ENCODE measurements at places on chromosomes 2 and 18.

DNA sequence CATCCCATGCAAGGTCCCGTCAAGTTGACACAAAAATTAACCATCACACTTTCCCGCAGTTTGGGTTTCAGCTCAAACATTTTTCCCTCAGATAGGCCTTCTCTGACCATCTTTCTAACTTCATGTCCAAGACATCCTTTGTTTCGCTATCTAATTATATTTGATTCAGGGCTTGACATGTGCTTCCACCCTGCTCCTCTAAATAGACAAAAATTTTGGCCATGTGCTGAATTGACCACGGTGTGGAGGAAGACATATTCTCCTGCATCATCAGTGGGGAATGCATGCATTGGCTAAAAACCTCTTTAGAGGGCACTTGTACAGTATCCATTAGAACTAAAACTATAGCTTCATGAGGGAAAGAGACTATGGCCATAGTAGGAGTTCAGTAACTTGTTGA, 81.2 kb downstream of the PLCL1 start:
- DNase-seq, result no peak

DNA sequence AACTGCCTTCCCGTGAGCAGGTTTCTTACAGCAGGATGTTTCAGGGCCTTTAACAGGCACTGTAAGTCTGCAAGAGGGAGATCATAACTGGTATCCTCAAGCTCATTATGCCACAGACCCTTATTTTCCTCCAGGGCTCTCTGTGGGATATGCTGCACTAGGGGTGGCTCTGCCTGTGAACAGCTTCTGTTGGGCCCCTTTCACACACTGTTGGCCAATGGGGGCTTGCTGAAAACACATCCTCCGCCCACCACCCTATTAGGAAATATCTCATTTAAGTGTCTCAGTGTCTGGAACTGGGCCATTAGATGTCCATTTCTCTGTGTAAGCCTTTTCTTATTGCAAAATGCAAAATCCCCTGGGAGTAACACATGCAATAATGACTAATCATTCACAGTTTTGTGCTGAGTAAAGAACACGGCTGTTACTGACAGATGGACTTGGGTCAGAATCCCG, 414.3 kb upstream of the HS6ST1 start:
- DNase-seq, result no peak

DNA sequence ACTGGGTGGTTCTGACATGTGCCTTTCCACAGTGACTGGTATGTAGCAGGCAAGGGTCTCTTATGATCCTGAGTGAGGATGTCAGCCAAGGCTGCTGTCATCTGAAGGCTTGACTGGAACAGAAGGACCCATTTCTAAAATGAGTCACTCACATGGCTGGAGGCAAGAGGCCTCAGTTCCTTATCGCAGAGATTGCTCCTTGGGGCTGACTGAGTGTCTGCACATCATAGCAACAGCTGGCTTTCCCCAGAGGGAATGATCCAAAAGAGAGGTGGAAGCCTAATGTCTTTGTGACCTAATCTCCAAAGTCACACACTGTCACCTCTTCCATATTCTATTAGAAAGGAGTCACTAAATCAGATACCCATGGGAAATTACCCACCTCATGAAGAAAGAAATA, 114.0 kb downstream of the NEDD4L start:
- no peak for DNase-seq

GRCh38 chr18:75363446-75364225, 63.9 kb downstream of the SMIM21 start:
- no peak for DNase-seq

- DNase-seq, result no peak
These were observed 52.2 kb downstream of the C1QL2 start for GRCh38 chr2:119106301-119106897.

DNA sequence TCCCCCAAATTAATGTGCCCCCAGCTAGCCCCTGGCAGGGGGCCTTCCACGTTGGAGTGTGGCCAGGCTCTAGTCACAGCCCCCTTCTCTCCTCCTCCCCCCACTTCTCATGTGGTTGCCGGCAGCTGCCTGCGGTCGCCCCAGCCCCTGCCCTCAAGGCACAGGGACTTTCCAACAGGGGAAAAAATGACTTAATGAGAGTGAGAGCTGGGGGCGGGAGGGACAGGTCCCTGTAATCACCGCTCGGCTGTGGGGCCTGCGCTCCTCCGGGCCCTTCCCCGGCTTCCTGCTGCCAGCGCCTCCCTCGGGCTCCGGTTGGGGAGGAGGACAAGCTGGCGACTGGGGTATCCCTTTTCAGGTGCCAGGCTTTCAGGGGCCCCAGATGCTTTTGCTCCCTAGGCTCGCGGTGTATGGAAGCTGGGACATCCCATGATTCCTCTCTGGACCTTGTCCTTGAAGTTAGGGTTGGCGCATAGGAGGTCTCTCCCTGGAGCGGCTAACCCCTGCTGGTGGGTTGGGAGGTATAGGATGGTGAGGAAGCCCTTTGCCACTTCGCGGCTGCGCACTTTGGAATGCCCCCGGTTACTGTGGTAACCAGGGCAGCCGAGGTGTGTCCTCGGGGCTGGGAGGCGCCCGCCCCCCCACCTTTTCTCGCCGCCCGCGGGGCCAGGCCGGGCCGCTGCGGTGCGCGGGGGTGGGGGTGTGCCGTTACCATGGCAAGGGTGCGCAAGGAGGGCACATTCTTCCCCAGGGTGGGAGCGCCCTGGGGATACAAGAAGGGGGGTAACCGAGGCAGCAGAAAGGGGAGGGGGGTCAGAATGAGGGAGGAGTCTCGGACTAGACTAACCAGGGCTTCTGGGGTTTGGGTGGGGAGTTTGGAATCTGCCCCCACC, 16.1 kb downstream of the WNT10A start:
- DNase-seq, result peak; percentile 61

GRCh38 chr18:79772108-79772864, 25.5 kb upstream of the KCNG2 start:
- no peak for DNase-seq

GRCh38 chr2:209208211-209208610, 215.6 kb upstream of the MAP2 start:
- no peak for DNase-seq

- no peak for DNase-seq
These were observed 617 bp downstream of the FOSL2 start for GRCh38 chr2:28393114-28393836.

DNA sequence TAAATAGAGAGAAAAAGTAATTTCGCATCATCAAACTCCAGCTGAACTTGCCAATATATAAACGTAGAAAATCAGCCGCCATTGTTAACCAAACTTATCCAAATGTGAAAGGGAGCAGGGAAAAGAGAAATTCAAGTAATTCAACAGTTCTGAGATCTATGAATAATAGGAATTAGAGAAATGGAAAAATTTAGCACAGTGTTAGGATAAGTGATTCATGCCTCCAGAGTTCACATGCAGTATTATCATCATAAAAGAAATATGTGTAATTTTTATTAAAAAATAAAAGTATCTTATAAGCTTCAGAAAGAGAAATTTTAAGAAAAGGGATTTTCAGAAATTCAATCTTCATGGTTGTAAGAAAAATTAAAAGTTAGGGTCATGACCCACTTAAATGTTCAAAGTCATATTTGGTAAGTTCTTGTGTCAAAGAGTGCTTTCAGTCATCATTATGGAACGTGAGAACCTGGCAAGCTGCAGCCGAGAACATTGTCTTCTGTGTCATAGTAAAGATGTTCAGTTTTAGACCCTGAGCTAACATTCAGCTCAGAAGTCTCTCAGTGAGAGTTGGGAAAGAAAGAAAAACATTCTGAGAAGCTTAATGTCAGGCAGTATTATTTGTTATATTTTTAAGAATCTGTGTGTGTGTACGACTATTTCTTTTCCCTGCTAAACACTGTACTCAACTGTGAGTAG, 414.3 kb upstream of the RGPD4 start:
- no peak for DNase-seq

GRCh38 chr2:85257359-85257969, 70.3 kb downstream of the TGOLN2 start:
- DNase-seq, result no peak
